ENCODE measurements at places on chromosomes 6 and 20. TPM values are rescaled to one million over a fixed set of nuclear protein-coding genes. Genes with fewer than 3 reads are reported as not detected.

DNA sequence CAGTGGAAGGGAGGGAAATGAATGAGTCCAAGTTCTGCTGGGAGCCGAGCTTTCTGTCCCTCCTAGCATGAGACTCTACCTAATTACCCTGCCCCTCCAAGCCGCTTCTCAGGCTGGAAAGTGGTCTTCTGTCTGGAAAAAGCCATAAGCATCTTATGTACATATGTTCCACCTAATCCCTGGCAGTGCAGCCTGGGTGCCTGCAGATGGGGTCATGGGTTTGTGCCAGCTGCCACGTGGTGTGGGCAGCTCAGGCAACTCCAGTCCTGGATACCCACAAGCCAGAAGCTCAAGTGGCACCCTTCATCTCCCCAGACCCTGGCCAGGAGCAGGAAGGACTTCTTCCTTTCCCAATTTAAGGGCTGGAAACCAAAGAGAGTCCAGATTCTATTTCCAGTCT lies 253.1 kb downstream of the LY86 start:
- no peak overlapping the region for H3K27ac ChIP-seq
- H3K4me3 ChIP-seq: no peak overlapping the region
- no peaks in the 10 kb centered on the region for H3K36me3 ChIP-seq
- no peak for DNase-seq
- no peaks in the 10 kb centered on the region for H3K27me3 ChIP-seq

DNA sequence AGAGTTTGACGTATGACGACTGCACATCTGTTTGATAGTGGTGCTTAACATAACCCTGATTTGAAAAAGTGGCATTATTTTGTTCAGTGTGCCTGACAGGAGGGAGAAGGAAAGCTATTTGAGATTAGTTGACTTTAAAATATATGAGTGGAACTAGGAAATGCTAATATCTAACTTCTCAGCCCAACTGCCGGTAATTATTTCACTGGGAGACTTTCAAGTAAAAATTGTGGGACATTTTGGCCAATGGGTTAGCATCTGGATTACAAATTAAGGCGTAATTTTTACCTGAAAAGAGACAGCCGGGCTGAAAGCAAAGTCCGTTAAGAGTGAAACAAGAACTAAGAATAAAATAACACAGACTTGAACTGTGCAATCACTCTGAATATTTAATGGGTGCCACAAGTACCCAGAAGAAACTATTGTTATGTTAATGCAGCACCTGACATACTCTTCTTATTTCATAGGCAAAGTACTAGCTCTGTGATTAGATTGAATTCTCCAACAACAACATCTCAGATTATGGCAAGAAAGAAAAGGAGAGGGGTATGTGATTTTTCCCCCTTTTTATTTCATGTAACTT lies 2.0 kb downstream of the HEY2 start:
- H3K4me3 ChIP-seq: no peak overlapping the region
- no peak overlapping the region for H3K27ac ChIP-seq
- DNase-seq: no peak
- H3K4me1 ChIP-seq: peaks cover 10% of the 10 kb centered on the region

DNA sequence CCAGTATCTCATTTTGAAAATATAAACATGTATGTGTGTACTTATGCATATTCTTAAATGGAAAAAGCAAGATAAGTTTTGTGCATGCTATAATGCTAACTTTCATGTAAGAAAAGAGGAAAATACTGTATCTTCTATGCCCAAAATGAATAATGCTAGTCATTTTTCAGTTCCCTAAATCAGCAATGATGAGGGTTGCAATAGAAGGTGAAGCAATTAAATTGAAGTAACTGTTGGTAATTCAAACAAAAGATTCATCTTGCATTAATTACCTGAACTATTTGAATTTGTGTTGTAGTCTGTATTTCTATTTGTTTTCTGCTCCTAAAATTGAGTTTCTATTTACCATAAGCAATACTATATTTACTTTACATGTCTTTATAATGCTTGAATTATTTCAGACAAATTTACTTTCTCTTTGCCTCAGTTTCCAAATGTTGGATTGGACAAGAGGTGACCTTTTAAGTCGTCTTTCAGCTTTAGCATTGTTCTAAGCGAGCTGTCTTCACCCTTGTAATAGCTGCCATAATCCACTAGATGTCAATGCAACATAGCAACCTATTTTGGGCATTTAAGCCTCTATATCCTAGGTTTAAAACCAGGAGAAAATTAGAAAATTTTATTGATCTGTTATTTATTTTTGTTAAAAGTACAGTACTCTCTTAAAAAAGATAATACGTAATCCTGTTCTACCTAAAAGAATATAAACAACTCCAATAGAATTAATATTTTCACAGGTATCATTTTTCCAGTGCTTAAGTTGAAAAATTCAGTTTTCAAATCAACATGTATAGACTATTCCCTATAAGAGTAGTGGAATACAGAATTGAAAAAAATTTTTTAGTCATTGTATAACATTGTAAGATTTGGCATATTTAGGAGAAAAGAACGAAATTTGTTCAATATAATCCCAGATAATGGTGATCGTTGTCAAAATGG lies 52.3 kb upstream of the IFNGR1 start:
- H3K36me3 ChIP-seq: no peaks in the 10 kb centered on the region
- DNase-seq: peak; percentile 65
- H3K27me3 ChIP-seq: no peaks in the 10 kb centered on the region
- H3K27ac ChIP-seq: no peak overlapping the region
- no peaks in the 10 kb centered on the region for H3K4me1 ChIP-seq
- H3K4me3 ChIP-seq: no peak overlapping the region

DNA sequence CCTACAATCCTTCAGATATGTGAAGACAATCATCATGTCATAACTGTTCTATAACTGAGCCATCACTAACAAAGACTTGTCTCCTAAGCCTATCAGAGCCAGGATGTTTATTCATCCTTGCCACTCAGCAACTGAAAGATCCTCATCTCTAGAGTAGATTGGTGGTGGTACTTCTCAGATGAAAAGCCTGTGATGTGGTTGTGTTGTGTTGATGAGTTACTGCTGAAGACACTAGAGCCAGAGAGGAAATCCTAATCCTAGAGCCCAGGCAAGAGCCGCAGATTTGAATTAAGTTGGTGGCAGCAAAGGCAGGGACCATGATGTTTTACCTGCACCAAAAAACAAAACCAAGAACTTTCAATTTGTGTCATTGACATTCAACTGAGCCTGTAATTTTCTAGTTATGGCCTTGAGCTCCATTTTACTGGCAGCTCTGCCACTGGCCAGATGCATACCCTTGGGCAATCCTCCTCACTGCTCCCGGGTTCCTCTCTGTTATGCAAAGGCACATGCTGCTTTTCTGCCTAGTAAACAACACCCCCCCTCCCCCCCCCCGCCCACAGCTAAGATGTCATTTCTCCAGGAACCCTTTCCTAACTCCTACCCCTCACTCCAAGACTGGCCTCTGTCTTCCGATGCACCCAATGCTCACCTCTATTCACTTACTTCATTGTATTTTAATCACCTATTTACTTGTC lies 50.2 kb upstream of the REV3L start:
- no peaks in the 10 kb centered on the region for H3K27me3 ChIP-seq
- H3K27ac ChIP-seq: no peak overlapping the region
- H3K4me1 ChIP-seq: peaks cover 12% of the 10 kb centered on the region
- no peak overlapping the region for H3K4me3 ChIP-seq
- no peaks in the 10 kb centered on the region for H3K36me3 ChIP-seq

GRCh38 chr6:82951935-82952334 lies 113.7 kb downstream of the UBE3D start:
- no peak overlapping the region for H3K4me3 ChIP-seq
- H3K4me1 ChIP-seq: no peaks in the 10 kb centered on the region
- DNase-seq: no peak
- 0 out of 2 replicates have a peak, but pooled peaks cover 3% of the 10 kb centered on the region for H3K36me3 ChIP-seq
- no peaks in the 10 kb centered on the region for H3K27me3 ChIP-seq
- no peak overlapping the region for H3K27ac ChIP-seq

AIF1 gene
- total RNA-seq: not detected

MRAP2 gene
- 1.4 TPM for total RNA-seq

SPATS1 gene
- total RNA-seq: not detected
